NCI-H524 (cell line): ENCODE measurements at places on chromosomes 3 and 15.

- no peak for DNase-seq
These were observed 58.2 kb downstream of the PLCL2 start for GRCh38 chr3:16942955-16943354.

- DNase-seq: peak; percentile 91
These were observed 62.0 kb upstream of the ACP3 start for GRCh38 chr3:132255041-132255745.

DNA sequence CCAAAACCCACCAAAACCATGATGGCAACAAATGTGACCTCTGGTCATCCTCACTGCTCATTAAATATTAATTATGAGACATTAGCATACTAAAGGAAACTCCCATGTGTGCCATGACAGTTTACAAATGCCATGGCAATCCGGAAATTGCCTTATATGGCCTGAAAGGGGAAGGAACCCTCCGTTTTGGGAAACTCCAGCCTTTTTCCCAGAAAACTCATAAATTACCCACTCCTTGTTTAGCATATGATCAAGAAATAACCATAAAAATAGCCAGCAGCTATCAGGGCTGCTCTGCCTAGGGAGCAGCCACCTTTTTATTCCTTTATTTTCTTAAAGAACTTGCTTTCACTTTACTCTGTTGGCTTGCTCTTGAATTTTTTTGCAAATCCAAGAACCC, 992.7 kb downstream of the NTRK3 start:
- DNase-seq: no peak

DNA sequence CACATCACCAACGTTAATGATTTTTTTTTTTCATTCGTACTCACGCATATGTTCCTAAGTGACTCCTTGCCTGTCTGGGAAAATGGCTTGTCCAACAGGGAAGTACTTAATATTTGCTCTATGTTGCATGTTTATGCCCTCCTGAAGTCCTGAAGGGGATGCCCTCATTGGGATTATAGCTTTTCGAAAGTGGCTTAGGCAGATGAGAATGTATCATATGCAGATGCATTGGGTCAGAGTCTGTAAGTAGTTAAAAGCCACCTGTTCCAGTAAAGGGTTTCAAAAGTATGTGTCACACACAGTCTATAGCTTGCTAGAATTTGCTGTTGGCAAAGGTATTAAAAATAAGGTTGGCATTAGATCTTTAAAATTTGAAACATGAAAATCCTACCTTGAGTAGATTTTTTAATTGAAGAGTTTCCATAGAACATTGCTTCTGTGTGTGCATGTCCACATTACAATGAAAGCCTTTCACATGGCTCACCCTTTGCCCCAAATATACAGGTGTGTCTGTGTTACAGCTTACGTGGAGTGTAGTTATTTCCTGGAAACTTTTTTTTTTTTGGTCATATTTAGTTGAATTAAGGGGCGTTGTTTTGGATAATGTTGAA, 2.1 kb downstream of the ABHD17C start:
- peak; percentile 90 for DNase-seq

DNA sequence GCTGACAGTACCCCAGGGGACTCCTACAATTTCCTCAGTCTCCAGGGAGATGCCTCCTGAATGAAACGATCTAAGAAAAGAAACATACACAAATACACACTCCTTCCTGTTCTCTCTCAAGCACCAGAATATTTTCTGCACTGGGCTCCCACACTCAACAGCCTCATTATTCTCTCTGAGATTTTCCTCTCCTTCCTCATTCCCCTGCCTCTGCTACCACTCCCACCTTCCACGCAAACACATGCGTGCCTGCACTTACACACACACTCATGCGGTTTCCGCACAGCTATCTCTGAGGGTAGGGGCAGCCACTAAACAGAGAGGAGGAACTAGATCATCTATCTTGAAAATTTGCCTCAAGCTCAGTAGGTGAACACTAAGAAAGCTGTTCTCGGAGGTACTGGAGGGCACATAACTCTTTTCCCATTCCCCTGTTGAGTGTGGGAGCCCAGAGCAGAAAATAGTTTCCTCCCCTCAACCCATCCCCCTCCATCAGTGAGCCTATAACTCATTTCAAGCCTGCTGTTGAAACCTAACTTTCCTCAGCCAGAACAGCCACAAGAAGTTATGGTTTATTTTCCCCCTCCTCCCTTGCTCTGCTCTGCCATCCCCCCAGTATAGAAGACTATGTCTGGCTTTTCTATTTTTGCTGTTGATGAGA, 30.5 kb upstream of the TIPARP start:
- DNase-seq: no peak

- no peak for DNase-seq
These were observed 60.6 kb downstream of the ST6GAL1 start for GRCh38 chr3:186990878-186991308.

DNA sequence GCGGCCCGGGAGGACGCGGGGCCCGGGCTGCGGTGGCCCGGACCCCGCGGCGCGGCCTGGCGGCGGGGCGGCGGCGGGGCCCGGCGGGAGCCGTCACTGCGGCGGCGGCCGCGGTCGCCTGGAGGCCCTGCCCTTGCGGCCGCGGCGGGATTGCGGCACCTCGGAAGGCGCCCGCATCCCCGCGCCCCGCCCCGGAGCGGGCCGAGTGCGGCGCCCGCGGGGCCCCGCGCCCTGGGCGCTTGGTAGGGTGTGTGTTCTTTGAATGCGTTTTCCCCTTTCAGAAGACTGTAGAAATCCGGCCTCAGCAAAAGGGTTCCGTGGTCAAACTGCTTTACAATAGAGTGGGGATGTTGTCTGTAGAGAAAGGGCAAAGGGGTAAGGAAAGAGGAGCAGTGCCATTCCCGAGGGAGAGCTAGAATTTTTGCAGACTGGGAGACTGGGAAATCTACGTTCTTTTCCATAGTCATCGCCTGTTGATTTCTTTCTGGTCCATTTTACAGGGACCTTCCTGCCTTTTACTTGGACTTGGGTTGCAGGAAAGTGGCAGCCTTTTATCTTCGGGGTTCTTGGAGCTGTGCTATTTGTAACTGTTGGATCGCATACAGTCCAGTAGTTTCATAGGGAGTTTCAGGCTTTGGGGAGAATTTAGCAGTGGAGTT, 630 bp downstream of the SNRK start:
- peak; percentile 22 for DNase-seq
